ENCODE measurements at places on chromosomes 3 and 15.

DNA sequence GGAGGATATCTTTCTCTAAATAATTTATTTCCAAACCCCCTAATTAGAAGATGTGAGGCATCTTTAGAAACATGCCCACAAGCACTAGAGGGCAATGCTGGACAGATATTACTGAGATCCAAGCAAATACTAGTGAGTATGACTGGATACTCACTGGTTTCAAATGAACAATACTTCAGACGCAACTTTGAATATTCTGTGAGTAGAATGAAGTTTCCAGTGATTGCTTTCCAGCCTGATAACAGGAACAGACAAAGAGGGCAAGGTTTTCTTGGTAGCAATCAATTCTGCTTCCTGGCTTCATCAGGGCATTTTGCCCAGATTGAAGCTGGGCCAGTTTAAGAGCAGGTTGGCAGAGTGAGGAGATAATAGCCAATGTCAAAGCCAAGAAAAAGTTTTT lies 442.6 kb upstream of the PDZRN3 start:
- no peak for DNase-seq

DNA sequence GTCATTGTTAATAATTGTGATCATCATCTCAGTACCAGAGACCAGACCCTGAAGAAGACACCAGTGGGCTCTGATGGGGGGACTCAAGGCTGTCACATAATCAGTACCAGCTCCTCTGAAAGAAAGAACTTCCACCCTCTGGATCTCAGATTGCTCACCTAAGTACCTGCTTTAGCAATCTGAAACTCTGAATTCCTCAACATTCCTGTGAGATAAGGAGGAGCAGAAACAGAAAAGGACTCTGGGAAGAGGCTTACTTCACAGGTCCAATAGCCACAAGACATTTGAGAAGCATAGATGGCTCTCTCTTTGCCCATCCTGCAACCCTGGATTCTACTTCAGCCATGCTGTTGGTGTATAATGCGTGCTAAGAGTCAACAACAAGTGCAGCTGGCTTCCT lies 44.0 kb upstream of the OXTR start:
- DNase-seq, result no peak

DNA sequence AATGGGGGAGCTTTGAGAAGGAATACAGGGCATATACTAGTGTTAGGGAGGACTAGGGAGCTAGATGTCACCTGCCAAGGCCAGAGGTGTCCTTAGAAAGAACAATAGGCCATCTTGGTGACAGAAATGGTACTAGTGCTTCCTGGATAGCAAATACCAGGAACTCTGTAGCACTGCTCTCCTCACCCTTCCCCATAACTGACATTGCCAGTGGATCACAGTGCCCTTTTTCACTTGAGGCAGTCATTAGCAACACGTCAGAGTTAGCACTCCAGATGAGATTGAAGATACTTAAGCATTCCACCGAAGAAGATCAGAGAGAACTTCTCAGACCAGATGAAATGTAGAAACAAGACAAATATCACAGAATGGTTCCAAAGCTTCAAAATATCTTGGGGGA lies 103.1 kb upstream of the PDZRN3 start:
- no peak for DNase-seq

GRCh38 chr3:182405759-182406158 lies 387.5 kb upstream of the ATP11B start:
- DNase-seq, result no peak

DNA sequence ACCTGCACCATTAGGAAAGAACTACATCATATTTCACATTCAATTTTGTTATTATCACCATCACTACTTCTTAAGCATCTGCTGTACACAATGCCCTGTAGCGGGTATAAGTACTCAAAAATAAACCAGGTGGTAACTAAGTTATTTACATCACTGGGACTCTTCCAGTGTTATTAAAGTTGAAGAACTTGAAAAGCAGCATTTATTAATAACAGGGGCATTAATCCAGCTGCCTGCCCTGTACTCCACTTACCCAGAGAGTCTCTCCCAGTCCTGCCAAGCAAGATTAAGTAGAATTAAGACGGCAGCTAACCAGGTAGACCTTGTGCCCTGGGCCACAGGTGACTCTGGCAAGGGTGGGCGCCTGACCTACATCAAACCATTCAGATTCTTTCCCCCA lies 65.2 kb downstream of the FHIT start:
- no peak for DNase-seq

Measured in stimulated activated CD8-positive, alpha-beta memory T cell treated with anti-CD3 and anti-CD28 coated beads, Interleukin-7, amount 100 ng/mL, for 48 hours (primary cell).